ENCODE measurements at places on chromosomes 3 and 15.

DNA sequence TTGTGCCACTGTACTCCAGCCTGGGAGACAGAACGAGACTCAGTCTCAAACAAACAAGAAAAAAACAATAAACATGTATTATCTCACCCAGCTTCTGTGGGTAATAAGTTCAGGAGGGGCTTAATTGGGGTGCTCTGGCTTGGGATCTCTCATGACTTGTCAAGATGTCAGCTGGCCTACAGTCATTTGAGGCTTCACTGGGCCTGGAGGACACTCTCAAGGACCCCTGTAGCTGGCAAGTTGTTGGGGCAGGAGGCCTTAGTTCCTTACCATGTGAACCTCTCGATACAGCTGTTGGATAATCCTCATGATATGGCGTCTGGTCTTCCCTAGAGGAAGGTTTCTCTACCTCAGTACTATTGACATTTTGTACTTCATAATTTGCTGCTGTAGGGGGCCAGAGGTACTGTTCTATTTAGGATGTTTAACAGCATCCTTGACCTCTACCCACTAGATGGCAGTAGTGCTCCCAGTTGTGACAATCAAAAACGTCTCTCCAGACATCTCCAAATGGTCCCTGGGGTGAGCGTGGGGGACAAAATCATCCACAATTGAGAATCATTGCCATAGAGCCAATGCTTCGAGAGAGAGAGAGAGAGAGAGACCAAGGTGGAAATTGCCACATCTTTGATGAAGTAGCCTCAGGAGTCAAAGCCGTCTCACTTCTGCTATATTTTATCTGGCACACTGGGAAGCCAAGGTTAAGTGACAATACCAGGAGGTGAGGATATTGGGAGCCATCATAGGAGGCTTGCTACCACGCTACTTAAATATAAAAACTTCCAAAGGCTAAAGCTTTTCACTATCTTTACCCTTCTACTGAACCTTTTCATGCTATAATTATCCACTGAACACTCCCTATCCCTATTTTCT lies 23.9 kb upstream of the SLTM start:
- peak; percentile 80 for DNase-seq

DNA sequence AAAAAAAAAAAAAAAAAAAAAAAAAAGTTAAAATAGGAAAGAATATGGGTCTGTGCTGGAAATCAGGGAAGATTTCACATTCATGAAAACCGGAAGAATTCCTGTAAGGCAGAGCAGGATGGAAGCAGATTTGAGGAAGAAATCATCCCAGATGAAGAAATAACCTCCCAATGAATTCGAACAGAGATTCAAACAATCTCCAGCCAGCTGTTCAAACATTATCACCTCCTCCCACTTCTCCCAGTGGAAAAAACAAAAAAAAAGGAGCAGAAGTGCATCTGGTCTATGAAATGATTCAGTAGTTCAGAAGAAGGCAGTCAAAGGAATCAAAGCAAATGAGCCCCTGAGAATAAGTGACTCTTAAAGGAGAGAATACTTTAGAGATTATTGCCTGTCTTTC lies 33.1 kb downstream of the CP start:
- DNase-seq: no peak

DNA sequence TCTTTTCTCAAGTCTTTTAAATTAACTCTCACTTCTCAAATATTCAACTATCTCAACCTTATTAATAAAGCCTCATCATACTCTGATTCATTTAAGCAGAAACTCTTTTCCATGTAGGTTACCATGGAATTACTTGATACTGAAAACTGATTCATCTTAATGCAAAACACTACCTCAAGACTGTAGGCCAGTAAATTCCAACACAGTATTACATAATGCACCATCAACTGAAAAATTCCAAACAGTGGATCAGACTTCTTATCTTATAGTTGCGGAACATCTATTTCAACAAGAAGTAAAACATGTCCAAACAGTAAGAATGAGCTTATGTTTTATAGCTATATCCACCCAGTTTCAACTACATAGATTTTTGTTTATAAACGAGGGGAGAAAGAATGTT lies 124.5 kb downstream of the PEAK1 start:
- no peak for DNase-seq

- DNase-seq: no peak
These were observed 9.3 kb downstream of the CACNA2D2 start for GRCh38 chr3:50494126-50494525.

DNA sequence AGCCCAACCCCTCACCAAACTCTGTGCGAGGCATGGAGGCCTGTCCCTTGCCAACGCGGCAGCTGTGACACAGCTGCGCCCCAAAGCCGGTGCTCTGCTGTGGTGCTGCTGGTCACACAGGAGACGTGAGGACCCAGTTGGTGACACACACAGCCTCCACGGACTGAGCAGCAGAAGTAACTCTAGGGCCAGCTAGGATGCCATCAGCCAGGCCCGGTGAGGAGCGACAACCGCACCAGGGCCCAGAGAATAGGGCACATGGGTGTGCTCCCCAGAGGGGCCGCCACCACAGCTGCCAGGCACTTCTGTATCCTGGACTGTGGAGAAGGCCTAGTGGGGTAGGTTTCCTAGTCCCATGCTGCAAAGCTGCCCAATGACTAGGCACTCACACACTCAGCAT lies 10.7 kb downstream of the ZXDC start:
- no peak for DNase-seq

Measured in eye (tissue), 1 donor.